ENCODE measurements at places on chromosomes 6 and 20. TPM values are rescaled to one million over a fixed set of nuclear protein-coding genes. Genes with fewer than 3 reads are reported as not detected.
A peak's percentile ranks its signal among the peaks of the same experiment; 100 is the strongest.

DNA sequence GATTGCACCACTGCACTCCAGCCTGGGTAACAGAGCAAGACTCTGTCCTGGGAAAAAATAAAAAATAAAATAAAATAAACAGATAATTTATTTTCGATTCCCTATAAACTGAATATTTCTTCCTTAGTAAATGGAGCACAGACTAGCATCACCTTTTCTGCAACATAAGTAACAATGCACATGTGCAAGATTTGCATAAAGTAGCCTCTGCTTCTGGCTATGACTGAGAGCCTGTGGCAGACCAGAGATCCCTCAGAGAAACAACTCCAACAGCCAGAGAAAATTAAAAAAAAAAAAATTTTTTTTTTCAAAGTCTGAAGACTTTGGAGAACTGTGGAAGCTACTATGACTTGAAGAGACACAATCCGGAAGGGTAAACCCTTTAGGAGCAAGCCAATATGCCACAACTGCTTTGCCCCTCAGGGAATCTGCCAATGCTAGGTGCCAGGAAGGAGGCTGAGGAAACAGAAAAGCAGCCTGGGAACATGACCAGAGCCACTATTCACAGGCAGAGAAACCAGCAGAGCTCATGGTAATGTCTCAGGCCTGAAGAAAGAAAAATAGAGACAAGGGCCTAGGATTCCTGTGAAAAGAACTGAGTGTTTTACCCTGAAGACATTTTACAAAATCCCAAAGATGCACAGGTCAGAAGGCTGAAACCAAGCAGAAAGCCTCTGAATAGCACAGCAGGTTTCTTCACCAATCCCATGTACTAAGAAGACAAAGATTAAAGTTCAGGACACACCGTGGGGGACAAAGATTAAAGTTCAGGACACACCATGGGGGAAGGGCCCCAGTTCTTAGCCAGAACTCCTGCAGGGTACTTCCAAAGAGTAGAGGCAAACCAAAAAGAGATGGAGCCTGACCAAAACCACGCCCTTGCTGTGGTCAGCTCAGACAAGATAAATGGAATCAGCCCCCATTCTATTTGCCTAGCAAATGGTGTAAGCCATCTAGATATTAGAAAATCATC, 25.8 kb downstream of the B4GALT5 start:
- DNase-seq: no peak

DNA sequence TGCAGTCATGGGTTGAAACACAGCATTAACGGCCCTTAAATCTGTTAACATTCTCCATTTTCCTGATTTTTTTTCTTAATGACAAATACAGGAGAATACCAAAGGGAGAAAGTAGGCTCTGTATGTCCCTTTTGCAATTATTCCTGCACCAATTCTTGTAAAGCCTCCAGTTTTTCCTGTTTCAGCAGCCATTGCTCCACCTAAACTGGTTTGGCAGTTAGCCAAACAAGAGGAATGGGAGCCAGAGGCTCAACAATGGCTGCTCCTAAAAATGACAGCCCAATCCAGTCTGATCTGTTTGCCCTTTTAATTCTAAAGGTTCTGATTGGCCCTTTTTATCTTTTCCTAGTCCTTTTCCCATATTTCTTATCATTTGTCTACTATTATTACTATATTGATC, 284.2 kb upstream of the SGK1 start:
- no peak for DNase-seq

DNA sequence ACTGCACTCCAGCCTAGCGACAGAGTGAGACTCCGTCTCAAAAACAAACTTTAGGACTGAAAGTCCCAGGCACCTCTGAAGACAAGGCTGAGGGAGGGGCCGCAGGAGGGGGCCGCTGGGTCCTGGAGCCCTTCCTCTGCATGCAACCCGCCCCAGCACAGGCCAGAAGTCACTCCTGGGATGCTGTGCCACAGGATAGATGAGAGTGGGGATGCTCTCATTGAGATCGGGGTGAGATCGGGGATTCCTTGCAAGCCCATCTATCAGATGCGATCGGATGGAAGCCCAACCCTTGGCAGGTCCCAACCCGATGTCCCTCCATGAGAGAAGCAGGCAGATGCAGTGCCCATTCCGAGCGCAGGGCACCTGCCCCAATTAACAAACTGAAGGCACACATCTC, 66.5 kb downstream of the WDR27 start:
- no peak for DNase-seq

DNA sequence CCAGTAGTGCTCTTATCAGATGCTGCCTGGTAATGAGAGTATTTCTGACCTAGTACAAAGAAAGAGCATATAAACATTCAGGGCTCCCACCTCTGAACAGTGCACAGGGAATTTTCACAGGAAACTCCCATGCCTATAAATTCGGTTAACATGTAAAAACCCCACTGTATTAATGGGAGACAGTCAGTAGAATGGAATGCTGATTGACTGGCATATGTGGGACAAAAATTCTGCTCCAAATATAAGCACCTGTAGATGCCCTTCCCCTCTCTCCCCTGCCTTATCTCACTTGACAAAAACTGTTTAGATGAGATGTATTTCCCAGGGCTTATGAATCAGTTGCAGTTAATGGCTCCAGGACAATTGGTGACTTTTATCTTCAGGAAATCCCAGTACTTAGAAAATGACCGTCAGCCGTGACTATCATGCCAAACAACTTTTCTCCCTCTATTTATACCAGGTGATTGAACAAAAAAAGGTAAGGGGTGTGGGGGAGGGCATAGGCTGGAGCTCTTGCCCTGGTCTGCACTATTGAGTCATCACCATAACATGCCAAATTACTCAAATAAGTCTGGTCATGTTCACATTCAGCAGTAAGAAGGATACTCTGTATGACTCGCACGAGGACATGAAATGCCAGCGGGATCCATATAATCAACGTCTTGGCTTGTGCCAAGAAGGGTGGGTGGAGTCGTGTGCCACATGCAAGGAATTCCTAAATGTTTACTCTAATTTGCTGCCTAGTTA, 176.4 kb upstream of the BMP2 start:
- DNase-seq: no peak

Gene NKAPL
- 2.5 TPM for total RNA-seq

DNA sequence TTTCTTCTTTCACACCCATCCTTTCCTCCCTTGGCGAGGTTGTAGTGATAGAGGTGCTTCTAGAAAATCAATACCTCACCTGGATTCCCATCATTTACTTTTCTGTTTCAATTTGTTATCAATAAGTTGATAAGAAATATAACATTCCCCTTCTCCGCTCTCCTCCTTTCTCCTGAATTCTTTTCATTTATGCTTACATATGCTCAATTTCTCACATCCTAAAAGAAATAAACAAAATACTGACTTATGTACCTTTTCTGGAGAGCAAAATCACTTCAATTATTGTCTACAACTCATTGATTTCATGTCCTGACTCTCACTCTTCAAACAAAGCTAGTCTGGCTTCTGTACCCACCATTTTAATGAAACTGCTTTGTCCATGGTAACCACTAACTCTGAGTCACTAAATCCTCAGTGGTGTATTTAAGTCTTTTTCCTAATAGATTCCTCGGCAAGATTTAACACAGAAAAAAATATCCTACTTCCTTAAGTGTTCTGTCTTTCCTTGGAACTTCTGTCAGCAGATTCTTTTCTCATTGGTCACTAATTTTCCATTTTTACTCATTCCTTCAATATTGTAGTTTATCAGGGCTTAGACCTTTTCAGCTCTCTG, 289.6 kb downstream of the RFPL4B start:
- DNase-seq: no peak

Gene SPTLC3
- 2.4 TPM for total RNA-seq

GRCh38 chr20:42706759-42707158, 482.9 kb downstream of the PTPRT start:
- no peak for DNase-seq

Gene CRISP3
- total RNA-seq: not detected

- no peak for DNase-seq
Measured at GRCh38 chr20:44326391-44327159, 10.3 kb upstream of the R3HDML start.

Gene APCDD1L
- not detected for total RNA-seq

GRCh38 chr20:63741676-63742380, 2.3 kb downstream of the SLC2A4RG start:
- DNase-seq: no peak

Gene FOXP4
- 9.2 TPM for total RNA-seq

DNA sequence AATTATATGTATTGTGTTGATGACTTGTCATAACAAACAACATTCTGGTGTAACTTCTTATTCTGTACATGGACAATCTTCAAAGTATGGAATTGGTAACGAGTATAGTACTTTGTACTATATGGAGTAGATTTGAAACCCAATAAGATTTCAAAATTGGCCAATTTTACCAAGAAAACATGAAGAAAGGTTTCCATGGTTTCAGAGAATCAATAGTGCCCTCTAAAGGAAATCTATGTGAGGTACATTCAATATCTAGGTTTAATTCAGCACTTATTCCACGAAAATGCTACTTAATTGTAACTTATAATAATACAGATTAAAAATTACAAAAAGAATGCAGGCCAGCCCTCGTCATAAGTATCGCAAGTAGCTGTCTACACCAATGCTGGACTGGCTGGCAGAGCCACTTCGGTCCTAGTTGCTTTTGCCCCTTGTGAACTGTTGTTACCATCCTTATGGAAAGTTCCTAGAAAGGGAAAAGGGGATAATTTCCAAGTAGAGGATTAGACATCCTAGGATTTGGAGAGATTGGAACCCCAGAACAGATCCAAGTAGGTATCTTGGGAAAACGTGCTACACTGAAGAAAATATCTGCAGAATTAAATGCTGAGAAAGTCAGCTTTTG, 70.9 kb downstream of the LCA5 start:
- peak; percentile 2 for DNase-seq

Gene PNLDC1
- not detected for total RNA-seq

GRCh38 chr20:43939762-43940121, 25.1 kb downstream of the TOX2 start:
- DNase-seq: no peak

Gene NKX2-2
- 2.4 TPM for total RNA-seq

DNA sequence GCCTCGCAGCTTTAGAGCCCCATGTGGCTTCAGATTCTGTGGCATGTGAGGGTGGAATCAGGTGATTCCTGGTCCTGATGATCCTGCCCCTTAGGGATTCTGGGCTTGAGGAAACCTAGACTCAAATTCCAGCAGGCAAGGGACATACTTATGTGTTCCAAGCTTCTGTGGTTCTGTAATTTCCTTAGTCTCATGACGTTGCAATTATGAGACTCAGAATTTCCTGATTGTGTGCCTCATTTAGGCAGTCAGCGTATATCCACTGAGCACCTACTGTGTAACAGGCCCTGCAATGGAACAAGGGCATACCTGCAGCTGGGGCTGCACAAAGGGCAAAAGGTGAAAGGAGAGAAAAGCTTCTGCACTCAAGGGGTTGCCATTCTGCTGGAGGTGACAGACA, 11.6 kb upstream of the BPIFB4 start:
- no peak for DNase-seq

DNA sequence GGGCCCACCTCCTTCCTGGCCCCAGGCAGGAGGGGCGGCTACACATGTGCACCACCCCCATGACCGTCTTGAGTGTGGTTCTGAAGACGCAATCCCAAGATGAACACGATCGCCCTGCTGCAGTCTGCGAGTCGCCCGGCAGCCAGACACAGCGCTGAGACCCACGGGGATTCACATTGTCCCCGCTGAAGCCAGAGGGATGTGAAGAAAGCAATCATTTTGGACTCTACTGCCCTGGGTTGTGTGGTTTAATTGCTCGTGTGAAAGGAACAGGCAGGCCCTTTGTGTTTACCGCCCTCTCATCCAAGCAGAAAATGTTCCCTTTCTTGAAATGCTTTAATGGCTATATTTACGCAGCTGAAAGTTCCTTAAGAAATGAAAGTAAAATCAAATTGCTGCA, 279.5 kb downstream of the TAF4 start:
- DNase-seq: no peak

Gene VSX1
- total RNA-seq: 0.18 TPM

Gene GOPC
- total RNA-seq: 43.4 TPM

DNA sequence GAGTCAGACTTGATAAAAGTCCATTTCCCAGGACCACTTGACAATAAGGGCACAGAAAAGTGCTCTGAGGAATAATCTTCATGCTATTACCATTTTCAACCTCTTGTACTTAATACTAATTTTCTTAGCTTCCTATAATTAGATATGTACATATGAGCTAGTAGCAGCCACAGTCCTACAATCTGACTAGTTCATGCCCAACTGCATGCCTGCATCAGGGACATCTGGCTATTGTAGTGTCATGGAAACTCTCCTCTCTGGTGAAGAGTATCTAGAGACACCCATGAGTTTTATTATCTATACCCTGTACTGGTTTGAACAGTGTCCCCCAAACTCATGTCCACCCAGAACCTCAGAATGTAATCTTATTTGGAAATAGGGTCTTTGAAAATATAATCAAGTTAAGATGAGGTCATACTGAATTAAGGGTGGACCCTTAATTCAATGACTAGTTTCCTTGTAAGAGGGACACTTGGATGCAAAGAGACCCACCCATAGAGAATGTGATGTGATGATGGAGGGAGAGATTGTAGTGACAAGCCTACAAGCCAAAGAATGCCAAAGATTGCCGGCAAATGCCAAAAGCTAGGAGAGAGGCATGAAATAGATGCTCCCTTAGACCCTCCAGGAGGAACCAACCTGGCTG, 13.9 kb upstream of the TRIM39 start:
- no peak for DNase-seq

Gene TRIM15
- not detected for total RNA-seq

Gene EMILIN3
- 4.8 TPM for total RNA-seq

Gene CCN5
- not detected for total RNA-seq

DNA sequence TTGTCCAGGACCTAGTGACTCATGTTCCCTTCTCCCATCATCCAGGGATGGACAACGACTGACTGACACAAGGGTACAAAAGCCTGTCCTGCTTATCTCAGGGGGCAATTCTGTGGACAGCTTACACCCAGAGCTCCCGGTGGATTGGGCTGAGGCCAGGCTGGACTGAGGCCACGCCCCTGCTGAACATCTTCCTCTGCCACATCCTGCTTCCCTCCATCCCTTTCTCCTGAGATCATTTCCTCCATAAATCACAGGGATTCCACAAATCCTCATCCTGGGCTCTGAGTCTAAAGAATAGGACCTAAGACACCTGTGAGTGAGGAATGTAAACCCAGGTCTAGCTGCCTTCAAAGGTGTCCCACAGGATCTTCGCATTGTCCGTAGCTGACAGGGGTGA, 30.4 kb upstream of the RNF24 start:
- DNase-seq: no peak

- no peak for DNase-seq
Measured at GRCh38 chr6:134216301-134217010, 101.5 kb downstream of the SGK1 start.

Gene CYP24A1
- total RNA-seq: 1.1 TPM

DNA sequence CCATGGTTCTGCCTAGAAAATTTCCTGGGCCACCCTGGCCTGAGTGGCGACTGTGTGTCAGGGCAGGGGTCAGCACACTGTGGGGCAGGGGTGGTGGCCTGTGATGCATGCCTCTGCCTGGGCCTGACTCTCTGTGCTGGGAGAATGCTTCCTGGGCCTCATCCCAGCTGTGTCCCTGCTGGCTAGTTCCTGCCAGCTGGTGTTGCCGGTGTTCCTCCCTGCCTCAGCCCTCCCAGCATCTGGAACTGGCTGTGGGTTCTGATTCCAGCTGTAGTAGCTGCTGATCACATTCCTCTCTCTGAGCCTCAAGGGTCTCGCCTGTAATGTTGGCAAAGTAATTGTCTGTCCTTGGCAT, 101.5 kb downstream of the SYCP2 start:
- DNase-seq: no peak
